AG10803 (cell line): ENCODE measurements at places on chromosomes 4 and X.

DNA sequence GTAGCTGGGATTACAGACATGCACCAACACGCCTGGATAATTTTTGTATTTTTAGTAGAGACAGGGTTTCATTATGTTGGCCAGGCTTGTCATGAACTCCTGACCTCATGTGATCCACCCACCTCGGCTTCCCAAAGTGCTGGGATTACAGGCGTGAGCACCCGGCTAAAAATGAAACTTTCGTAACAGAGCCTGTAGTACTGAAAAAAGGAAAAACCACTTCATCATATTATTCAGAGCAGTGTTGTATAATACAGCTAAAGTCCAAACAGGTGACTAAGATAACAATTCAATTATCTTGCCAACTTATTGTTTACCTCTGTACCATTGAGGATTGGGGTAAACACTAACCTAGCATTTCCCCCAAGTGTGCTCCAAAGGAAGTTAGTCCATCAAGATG is 43.9 kb upstream of the HPRT1 start:
- no peak for DNase-seq

- no peak for DNase-seq
Observed at GRCh38 chr4:23754688-23755087, 135.2 kb downstream of the PPARGC1A start.

GRCh38 chrX:13158911-13159310 is 114.5 kb upstream of the FAM9C start:
- DNase-seq = no peak

GRCh38 chr4:101835121-101835904 is 44.8 kb downstream of the BANK1 start:
- DNase-seq = peak; percentile 59

- peak; percentile 67 for DNase-seq
Observed at GRCh38 chr4:141416219-141416618, 195.5 kb downstream of the ZNF330 start.

DNA sequence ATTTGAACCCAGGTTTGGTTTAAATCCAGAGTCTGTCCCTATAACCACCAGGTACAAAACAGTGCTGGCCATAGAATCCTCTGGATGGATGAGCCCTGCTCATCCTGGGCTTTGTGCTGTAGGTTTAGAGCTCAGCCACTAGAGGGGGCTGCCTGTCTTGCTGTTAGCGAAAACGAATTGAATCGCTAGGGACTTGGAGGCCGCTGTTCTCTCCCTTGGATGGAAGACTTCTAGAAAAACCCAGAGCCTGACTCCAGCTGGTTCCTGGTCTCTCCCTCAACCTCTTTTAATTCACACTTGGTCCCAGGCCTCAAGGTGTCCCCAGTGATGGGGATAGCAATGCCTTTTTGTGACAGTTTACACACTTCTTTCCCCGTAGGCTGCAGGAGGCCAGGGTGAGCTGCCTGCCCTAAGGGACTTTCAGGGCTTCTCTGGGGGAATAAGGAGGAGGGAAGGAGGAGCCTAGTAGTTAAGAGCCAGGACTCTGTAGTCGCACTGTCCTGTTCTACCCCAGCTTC is 8.7 kb downstream of the RIPPLY1 start:
- peak; percentile 70 for DNase-seq

DNA sequence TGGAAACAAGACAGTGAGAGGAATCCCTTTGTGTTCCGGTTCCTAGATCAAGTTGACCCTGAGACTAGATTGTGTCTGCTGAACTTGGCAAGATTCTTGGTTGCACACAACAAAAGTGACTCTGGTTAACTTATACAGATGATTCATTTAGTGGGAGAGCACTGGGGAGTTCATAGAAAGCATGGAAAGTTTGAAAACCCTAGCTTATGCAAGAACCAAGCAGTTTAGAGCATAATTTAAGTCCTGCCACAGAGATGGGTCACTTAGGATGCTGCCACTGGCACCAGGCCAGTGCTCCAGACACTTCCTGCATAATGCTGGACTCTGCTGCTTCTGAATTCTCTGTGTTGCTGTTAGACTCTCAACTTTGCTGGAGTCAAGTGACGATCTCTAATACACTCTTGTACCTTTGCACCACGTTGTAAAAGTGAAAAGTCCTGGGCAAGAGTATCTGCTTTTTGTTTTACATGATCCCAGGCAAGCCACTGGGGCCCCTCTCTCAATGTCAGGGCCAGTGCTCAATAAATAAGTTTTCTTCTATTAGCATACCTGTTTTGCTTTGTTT is 12.7 kb upstream of the DCUN1D4 start:
- no peak for DNase-seq

DNA sequence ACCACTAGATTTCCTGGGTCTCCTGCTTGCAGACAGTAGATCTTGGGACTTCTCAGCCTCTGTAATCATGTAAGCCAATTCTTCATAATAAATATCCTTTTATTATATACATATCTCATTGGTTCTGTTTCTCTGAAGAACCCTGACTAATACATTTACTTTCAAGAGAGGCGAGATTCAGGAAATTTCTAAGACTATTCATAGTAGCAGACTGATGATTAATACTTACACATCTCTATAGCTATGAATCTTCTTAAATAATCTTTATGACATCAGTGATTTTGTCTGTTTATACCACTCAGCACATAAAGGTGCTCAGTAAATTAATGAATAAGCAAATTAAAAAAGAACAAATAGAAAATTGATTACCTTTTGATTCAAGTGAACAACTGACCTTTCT is 682.3 kb upstream of the GRID2 start:
- DNase-seq = no peak

GRCh38 chr4:174580597-174580996 is 58.3 kb upstream of the HPGD start:
- DNase-seq = no peak

DNA sequence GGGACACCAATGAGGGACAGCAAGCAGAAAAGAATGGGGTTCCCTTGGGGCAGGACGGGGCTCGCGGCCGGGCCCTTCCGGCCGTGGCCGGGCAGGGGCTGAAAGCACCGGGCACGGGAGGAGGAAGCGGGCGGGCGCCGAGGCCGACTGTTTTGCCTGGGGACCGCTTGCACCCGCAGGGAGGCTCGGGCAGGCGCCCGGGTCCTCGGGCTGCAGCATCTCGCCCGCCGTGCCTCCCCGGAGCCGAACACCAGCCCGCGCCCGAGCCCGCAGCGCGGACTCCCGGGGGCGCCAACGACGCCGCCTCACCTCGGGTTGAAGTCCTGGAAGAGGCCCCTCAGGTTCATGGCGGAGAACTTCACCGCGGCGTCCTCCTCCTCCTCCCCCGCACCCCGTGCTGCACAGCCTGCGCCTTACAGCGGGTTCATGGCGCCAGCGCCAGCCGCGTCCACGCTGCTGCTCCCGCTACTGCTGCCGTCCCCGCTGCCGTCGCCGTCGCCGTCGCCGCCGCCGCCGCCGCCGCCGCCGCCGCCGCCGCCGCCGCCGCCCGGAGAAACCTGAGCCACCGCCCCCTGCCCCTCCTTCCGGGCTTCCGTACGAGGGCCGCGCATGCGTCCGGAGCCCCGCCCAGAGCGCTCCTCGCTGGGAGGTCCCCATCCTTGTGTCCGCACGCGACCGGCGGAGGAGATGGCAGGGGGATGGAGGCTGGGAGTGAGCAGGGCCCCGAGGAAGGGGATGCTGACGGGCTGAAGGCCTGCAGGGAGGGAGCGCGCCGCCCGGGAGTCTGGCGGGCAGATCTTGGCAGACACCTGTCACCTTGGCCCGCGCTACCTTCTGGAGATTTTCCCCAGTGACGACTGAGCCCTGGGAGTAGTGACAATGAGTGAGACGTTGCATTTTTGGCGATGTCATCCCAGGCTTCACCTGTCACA is at the start of gene TMEM185A:
TMEM185A (minus strand) TSS at position 559 of the 932 bp plus-strand sequence; CDS start at position 347, 212 bp downstream.
- DNase-seq = peak; percentile 31

DNA sequence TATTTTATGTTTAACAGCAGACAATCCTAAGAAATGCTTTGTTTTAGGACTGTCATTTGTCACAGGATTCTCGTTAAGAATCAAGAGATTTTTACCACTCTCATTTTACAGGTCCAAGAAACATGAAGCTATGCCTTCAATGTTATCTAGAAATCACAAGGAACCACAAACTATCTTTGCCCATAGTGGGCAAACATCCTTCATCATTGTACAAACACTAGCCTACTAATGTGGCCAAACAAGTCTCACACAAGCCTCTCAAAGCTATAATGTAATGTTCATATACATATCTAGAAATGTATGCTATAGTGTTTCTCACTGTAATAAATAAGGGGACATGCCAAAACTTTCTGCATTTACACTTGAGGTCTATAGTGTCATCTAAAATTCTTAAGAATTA is 26.8 kb downstream of the ZMAT1 start:
- no peak for DNase-seq

GRCh38 chr4:139919004-139919403 is 235.0 kb downstream of the MAML3 start:
- DNase-seq = peak; percentile 61

GRCh38 chr4:82380831-82381230 is 7.0 kb upstream of the HNRNPD start:
- no peak for DNase-seq

GRCh38 chr4:2406920-2407319 is 11.5 kb downstream of the ZFYVE28 start:
- no peak for DNase-seq

- no peak for DNase-seq
Observed at GRCh38 chr4:118957722-118958445, 69.2 kb downstream of the SYNPO2 start.

GRCh38 chrX:20063716-20064351 is 52.9 kb downstream of the MAP7D2 start:
- no peak for DNase-seq

GRCh38 chrX:48598614-48599013 is 1.3 kb downstream of the WDR13 start:
- DNase-seq = no peak

DNA sequence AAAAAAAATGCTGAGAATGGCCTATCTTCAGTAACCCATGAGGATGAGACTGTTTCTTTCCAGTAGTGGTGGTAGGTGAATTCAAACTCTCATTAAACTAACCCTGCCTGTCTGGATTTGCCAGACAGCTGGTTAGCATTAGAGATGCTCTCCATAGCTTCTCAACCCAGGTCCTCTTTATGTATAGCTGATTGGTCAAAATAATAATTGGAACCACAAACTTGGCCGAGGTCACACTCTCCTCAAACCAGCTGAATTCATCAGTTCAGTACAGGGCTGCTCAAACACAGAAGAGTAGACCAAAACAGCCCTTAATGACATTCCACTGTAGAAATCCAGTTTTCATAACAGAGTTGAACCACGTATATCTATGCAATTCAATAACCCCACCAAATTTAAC is 85.3 kb downstream of the HCCS start:
- peak; percentile 72 for DNase-seq

GRCh38 chr4:71334465-71334882 is 4.3 kb upstream of the SLC4A4 start:
- peak; percentile 47 for DNase-seq

DNA sequence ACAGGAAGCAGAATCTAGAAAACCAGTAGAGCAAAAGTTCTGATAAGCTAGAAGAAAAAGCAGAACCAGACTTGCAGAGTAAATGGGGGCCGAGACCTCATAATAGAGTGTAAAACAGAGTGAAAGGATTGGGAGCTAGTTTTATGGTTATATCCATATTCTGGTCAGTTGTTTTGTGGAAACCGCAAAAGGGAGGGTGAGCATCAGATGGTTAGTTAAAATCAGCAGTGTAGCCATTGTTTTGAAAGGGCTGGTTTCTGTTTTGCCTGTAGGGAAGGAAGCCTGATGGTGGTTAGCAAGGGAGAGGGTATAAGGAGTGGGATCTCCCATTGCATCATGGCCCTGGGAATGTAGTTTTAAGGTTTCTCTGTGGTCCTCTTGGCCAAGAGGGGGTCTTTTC is 17.2 kb upstream of the CCNI start:
- peak; percentile 58 for DNase-seq

DNA sequence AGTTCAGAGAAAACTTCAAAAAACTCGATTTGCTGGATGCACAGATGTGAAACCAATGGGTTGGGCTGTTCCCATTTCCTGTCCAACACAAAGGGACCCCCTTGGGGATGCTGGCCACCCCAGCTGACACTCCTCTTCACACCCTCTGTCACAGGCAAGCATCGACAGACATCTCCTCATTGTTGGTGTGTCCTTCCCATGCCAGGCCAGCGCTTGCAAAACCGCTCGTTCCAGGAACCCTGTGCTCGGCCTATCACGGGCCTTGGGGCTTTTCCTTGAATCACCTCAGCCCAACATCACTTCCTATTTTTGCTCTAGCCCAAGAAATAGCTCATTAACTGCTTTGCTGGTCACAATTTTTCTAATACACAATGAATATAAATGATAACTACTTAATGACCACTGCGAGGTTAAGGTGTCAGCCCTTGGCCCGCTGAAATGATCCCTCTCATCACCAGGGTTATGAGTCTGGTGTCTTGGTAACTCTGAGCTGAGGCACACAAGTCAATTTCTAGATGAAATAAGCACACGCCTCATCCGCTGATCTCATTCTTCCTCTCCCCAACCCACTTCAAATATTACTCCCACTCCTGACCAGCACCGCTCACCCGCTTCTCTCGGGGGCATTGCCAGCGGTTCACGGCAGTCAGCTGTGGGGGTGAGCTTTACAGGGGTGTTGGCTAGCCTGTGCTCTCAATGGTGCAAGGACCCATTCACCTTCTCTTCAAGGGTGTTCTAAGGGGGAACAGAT is 32.3 kb downstream of the BCOR start:
- no peak for DNase-seq

DNA sequence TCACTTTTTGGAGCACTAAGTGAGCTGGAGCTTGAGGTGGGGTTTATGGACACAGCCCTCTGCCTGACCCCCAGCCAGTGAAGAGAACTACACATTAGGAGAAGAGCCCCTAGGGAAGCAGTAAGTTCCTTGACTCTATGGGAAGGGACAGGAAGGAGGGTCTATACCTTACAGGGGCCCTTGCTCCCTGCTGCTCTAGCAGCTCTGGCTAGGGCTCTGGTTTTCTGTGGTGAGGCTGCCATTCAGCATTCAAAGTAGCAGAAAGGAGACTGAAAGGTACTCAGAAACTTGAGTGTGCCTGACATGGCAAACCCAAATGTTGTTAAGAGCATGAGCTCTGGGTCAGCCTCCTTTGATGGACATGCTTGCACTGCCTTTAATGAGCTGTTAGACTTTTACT is 144.0 kb upstream of the KIT start:
- DNase-seq = no peak

- no peak for DNase-seq
Observed at GRCh38 chr4:136112116-136112515, 1420.2 kb downstream of the PCDH18 start.

- DNase-seq = no peak
Observed at GRCh38 chr4:23674694-23675093, 215.2 kb downstream of the PPARGC1A start.

GRCh38 chr4:123381996-123382395 is 14.6 kb upstream of the SPRY1 start:
- peak; percentile 14 for DNase-seq

GRCh38 chr4:175419236-175419718 is 392.8 kb downstream of the GPM6A start:
- peak; percentile 98 for DNase-seq
